Esophagus mucosa (tissue), 1 donor: ENCODE measurements at places on chromosomes 2 and 18. TPM values are rescaled to one million over a fixed set of nuclear protein-coding genes. Genes with fewer than 3 reads are reported as not detected.

CYP1B1 gene
- 2.0 TPM for total RNA-seq

GRCh38 chr2:9831670-9832069 lies 11.6 kb upstream of the TAF1B start:
- ATAC-seq: no peak

DNA sequence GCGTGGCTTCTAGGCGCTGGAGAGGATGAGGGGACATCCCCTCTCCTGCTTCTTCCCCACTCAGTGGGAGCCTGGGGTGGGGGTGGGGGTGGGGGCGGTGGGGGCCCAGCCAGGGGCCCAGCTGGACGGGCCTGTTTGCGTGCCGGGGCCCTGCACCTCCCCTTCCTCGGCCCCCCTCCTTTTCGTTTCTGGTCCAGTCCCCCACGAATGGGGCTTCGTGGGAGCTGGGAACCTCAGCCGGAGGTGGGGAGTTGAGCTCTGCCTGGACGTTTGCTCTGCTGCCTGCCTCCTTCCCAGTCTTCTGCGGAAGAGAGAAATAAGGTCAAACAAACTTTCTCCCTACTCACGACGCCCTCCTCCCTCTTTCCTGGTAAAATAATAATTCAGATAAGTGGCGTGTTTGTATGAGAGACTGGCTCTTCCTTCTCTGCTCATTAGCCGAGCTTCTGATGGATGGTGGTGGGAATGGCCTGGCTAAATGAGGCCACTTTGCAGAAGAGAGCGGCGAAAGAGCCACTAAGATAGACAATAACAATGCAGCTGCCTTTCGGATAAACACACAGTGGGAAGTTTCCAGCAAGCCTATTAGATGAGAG lies 782 bp downstream of the MTA3 start:
- peak; percentile 17 for ATAC-seq

DNA sequence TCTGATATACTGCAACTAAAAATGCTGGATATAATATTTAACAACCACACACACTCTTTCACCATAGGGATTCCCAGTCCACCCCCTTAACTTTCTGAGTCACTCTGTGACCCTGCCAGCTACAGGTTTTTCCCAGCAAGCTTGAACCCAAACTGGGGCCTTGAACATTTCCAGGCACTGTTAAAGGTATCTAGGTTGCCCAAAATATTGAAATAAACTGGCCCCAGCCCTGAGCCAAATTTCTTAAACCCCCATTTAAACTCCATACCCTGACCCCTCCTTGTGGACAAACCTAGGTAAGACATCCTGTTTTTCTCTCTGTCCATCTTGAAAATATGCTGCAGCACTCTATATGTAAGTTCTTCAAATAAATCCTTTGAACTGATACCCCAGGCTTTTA lies 19.7 kb upstream of the DCTN1 start:
- ATAC-seq: peak; percentile 51

- peak; percentile 79 for ATAC-seq
Observed at GRCh38 chr2:200077210-200077650, 121.8 kb downstream of the MAIP1 start.

DNA sequence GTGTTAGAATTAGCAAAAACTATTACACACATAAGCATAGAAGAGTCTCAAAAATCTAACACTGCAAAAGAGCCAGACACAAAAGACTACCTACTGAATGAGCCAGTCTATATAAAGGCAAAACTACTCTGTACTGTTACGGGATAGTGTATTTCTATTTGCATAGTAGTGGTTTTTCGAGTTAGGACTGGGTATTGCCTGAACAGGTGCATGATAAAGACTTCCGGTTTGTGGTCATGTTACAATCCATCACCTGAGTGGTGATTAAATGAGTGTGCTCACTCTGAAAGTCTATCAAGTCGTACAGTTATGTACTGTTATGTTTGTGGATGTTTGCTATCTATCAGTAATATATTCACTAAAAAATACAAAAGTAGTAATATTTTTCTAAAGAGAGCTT lies 523.3 kb upstream of the SYT4 start:
- no peak for ATAC-seq

SLC23A3 gene
- 0.64 TPM for total RNA-seq

DNA sequence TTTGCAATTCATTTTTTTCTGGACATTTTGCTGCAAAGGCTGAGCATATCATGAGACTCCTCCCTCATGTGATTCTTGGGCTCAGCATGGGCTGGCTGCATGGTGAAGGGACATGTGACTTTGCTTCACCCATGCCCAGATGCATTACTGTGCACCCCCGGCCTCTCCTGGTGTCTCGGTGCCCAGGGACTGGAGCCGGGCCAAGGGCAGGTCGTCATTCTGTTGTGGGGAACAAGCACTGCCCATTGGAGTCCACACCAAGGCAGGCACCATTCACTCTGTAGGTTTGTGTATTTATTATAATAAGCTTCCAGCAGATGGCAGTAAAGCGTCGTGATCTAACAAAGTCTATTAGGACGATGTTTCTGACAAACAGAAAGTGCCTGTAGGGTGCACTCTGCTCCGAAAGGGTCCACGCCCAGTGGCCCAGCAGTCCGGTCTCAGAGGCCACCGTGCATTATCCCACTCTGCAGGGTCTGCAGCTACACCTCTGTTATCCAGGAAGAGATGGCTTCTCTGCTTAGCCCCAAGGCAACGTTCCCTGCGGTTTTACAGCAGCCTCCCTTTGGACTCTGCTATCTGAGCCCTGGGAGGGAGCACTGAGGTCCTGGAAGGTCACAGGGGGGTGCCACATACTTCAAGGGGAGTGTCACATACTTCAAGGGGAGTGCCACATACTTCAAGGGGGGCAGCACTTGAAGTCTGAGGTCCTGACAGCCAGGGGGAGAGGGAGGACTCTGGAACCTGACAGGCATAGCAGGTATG lies 219.6 kb downstream of the TSN start:
- ATAC-seq: peak; percentile 82

DNA sequence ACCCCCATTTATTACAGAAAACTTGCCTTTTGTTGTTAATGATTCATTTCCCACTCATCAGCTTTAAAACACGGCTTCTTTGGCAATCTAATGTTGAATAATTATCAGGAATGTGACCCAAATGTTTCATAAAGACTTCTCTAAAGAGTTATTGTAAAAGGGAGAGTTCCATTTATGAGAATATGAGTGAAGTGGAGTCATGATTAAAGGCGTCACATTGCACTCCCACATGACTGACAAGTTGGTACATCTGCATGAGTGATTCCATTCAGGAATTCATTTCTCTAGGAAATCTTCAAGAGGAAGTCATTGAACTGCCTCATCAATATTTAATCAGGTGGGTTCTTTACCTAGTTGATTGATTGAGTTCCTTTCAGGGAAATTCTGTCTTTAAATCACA lies 184.8 kb downstream of the LNPK start:
- ATAC-seq: no peak

DNA sequence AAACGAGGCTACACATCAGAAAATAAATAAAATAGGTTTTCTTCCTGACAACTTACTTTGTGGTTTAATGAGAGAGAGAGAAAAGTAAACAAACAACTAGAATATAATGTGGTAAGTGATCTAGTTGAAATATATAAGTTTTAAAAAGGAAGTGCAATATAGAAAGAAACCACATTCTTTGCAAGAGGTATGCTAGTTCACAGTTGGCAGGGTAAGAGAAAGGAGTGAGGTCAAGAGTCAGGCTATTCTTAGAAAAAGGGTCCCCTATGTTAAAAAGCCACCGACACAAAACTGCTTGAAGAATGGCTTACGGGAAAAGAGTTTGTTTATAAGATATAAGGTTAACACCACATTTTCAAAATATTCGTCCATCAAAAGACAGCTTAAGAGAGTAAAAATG lies 462.1 kb downstream of the ERBB4 start:
- ATAC-seq: no peak

- no peak for ATAC-seq
Observed at GRCh38 chr2:174773215-174773614, 8.9 kb upstream of the CHRNA1 start.
